T-helper 2 cell treated with Interferon-gamma antibody and Interleukin-4, amounts not matched to agents 5 μg/mL and 100 μg/mL, for 36 hours (primary cell): ENCODE measurements at places on chromosomes 5 and 9.
A peak's percentile ranks its signal among the peaks of the same experiment; 100 is the strongest.

DNA sequence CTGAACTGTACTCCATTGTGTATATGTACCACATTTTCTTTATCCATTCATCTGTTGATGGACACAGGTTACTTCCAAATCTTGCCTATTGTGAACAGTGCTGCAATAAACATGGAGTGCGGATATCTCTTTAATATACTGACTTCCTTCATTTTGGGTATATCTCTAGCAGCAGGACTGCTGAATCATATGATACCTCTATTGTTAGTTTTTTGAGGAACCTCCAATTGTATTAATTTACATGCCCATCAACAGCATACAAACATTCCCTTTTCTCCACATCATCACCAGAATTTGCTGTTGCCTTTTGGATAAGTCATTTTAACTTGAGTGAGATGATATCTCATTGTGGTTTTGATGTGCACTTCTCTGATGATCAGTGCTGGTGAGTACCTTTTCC is 81.8 kb upstream of the FAM120A start:
- no peak for DNase-seq

GRCh38 chr9:8205576-8205975 is 406.0 kb upstream of the DMAC1 start:
- no peak for DNase-seq

- no peak for DNase-seq
Observed at GRCh38 chr5:92505145-92505544, 1075.9 kb downstream of the NR2F1-AS1 start.

- no peak for DNase-seq
Observed at GRCh38 chr5:108101130-108101529, 280.8 kb downstream of the FBXL17 start.

- DNase-seq = no peak
Observed at GRCh38 chr5:138458384-138458783, 6.9 kb upstream of the EGR1 start.

DNA sequence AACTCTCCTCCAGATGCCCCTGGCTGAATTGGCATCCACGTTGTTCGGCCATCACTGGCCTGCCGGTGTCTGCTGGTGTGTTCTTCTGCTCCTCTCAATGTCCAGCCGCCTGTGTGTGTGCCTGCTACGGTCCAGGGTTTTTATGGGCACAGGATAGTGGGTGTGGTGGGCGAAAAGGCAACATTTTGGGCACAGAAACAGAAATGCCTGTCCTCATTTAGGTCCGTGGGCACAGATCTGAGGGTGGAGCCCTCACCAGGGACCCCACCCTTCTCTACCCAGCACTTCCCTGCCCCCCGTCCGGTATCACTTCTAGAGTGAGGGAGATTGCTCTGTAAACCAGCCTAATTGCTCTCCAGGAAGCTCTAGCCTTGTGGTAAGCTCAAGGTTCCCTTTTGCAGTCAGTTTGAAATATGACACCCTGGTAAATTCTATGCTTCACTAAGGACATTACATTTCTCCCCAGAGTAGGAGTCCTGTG is 410.1 kb downstream of the MAT2B start:
- DNase-seq = no peak

DNA sequence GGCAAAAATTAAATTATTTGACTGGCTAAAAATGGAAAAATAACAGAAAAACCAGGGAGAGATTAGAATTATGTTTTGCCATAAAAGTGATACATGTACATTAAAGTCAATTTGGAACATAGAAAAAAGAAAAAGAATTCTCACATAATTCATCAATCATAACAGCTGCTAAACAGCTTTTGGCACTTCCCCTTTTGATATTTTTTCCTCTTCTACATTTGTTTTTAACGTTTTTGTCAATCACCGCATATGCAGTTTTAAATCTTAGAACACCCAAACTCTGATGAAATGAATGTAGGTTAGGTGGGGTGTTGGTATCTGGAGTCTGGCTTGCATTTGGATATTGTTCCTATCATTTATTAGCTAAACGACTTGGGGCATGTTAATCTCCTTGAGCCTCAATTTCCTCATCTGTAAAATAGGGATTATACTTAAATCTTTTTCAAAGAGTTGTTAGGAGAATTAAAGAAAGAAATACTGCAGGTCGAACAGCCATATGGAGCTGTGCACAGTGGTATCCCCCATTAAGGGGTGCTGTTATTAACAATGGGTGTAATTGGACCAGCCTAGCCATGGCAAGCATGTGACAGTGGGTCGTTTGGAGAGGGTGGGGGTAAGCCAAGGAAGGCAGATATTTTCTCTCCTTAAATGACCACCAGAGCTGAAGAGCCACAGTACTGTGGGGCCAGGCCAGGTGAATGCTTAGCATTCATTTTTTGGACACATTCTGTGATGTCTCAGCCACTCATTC is 22.6 kb downstream of the NPR3 start:
- no peak for DNase-seq

GRCh38 chr5:50699737-50700136 is 33.3 kb downstream of the PARP8 start:
- no peak for DNase-seq

- no peak for DNase-seq
Observed at GRCh38 chr9:8622871-8623270, 823.3 kb upstream of the DMAC1 start.

GRCh38 chr5:17802256-17802655 is 168.0 kb downstream of the TAF11L14 start:
- no peak for DNase-seq

GRCh38 chr5:14576206-14576605 is 5.4 kb upstream of the OTULINL start:
- DNase-seq = no peak

DNA sequence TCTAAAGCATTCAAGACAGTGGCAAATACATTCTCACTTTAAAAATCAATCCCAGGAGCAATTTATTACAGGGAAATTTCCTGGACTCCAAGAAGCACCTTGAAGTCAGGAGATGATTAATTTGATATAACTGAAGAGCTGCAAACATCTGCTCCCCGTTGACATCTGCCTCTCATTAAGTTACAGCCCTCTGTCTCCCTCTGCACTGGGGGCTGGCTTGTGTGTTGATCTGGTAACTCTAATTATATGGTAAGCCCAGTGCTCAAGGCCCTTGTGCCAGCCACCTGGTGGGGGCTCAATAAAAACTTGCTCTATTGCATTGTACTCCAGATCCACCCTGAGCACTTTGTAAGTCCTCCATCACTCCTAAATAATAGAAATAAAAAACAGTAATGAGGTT is 131.1 kb upstream of the ZNF462 start:
- DNase-seq = no peak

DNA sequence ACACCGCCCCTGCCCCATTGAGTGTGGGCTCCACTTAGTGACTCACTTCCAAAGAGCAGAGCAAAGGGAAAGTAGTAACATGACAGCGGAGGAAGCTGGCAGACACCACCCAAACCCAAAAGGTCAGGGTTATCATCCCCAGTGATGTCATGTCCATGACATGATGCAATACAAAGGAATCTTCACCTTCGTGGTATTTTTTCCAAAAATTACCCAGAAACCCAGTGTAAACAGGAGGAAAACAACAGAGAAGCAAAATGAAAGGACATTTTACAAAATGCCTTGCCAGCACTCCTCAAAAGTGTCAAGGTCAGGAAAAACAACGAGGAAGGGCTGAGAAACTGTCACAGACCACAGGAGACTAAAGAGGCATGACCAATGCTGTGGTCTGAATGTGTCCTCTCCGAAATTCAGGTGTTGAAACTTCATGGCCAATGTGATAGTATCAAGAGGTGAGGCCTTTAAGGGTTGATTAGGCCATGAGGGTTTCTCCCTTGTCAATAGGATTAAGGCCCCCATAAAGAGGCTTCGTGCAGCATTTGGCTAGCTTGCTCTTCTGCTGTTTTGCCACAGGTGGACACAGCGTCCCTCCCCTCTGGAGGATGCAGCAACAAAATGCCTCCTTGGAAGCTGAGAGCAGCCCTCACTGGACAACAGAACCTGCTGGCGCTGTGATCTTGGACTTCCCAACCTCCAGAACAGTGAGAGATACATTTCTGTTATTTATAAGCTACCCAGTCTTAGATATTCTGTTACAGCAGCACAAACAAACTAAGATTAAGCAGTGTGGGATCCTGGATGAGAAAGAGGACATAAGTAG is 30.5 kb upstream of the MED10 start:
- no peak for DNase-seq

DNA sequence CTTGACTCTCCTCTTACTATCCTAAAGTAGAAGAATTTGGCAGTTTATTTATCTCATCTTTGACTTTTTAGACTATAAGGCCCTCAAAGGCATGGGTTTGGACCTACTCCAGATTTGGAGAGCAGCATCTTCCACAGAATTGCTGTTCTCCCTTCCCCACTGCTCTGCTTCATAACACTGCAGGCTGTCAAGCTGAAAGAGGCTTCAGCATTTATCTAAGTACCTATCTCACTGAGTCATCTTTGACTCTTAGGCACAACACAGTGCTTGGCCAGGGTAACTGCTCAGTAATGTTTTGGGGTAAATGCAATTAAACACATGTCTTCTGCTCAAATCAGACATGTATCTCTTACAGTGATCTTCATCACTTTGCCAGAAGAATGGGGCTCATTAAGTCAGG is 60.6 kb downstream of the GRIN3A start:
- DNase-seq = no peak

DNA sequence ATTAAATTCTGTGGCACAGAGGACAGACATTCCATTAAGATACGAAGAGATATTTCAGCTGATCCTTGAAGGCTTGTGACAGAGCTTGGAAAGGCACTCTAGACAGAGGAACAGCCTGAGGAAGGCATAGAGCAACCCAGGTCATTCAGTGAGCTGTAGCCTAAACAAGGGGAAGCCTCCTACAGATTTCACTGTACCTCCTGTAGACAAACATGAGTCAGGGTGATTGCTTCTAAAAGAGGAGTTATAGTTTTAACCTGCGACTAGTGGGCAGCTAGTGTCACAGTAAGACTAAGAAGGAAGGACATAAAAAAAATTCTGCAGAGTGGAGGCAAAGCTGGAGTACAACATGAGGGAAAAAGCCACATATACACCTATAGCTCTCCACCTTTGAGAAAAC is 43.5 kb upstream of the ANKDD1B start:
- DNase-seq = peak; percentile 36

- DNase-seq = no peak
Observed at GRCh38 chr9:36901528-36901927, 132.5 kb downstream of the PAX5 start.

DNA sequence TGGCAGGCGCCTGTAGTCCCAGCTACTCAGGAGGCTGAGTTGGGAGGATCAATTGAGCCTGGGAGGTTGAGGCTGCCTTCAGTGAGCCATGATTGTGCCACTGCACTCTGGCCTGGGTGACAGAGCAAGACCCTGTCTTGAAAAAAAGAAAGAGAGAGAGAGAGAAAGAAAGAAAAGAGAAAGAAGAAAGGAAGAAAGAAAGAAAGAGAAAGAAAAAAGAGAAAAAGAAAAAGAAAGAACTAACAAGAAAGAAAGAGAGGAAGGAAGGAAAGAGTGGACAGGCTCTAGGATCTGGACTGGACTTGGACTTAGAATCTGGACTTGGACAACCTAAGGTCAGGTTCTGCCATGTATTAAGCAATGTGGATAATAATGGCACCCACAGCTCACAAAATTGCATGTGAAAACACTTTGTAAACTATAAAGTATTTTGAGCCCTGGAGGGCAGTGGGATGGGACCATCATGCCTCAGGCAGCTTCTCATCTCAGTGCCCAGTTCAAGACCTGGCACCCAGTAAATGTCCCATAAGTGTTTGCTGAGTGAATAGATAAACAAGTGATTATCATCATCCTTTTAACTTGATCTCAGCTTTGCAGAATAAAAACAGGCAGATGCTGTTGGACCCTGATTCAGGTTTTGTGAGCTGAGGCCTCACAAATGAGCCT is 12.8 kb upstream of the PHF19 start:
- DNase-seq = no peak

- no peak for DNase-seq
Observed at GRCh38 chr5:74288448-74289108, 351.9 kb downstream of the ENC1 start.

- no peak for DNase-seq
Observed at GRCh38 chr9:73683862-73684591, 532.4 kb downstream of the ANXA1 start.

- DNase-seq = no peak
Observed at GRCh38 chr9:5513966-5514616, 3.8 kb downstream of the PDCD1LG2 start.

- no peak for DNase-seq
Observed at GRCh38 chr9:3497857-3498256, 27.9 kb downstream of the RFX3 start.

DNA sequence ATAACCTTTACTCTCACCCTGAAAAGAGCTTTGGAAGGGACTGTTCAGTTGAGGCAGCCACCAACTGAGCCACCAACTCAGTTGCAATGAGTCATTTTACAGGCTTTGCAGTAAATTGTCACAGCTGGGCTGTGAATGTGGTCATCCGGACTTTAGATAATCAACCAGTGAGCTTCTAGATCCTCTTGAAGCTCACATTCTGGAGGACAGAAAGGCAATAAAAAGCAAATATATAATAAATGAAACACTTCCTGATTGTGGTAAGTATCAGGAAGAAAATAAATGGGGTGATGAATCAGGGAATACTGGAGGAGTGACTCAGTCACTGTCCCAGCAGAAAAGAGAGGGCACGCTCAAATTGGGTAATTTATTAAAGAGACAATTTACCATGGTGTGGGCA is 13.2 kb upstream of the C5orf58 start:
- DNase-seq = no peak

GRCh38 chr5:93099902-93100347 is 481.1 kb downstream of the NR2F1-AS1 start:
- no peak for DNase-seq

DNA sequence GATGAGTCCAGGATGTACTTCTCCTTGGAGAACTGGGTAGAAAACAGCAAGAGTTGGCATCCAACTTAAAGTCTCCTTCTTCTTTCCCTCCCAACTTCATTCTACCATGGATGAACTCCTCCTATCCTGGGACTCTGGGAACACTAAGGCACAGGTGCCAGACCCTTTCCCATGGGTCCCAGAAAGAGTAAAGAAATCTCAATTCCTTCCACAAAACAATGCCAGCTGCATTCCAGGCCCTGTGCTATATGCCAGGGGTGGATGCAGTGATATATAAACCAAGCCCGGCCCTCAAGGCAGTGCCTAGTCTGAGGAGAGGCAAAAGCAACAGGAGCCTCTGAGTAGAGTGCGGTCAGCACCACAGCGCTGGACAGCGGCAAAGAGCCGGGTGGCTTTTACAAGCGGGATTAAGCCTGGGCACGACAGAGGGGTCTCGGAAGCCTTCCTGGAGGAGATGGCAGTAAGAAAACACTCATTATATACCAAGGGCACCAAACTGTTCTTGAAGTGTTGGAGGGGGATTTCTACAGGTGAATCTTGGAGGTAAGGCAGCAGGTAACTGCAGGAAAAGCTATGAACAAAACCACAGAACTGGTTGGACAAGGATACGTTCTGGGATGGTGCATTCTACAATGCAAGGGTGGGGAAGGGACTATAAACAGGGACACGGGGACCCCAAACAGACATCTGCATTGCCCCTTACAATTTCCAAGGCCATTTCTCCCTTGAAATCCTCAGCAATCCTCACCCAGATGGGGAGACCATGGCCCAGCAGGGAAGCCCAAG is 16.4 kb upstream of the TOR2A start:
- DNase-seq = no peak

- DNase-seq = no peak
Observed at GRCh38 chr9:131239161-131239975, 36.9 kb downstream of the FAM78A start.

GRCh38 chr9:71783120-71783523 is 14.8 kb upstream of the CEMIP2 start:
- DNase-seq = peak; percentile 88
